GDM1 (cell line): ENCODE measurements at places on chromosomes 5 and 9.
A peak's percentile ranks its signal among the peaks of the same experiment; 100 is the strongest.

- no peak for DNase-seq
Measured at GRCh38 chr5:15533129-15533893, 33.3 kb downstream of the FBXL7 start.

GRCh38 chr9:14277244-14277643 lies 36.7 kb downstream of the NFIB start:
- no peak for DNase-seq

GRCh38 chr5:68920888-68921287 lies 172.9 kb upstream of the SLC30A5 start:
- no peak for DNase-seq

DNA sequence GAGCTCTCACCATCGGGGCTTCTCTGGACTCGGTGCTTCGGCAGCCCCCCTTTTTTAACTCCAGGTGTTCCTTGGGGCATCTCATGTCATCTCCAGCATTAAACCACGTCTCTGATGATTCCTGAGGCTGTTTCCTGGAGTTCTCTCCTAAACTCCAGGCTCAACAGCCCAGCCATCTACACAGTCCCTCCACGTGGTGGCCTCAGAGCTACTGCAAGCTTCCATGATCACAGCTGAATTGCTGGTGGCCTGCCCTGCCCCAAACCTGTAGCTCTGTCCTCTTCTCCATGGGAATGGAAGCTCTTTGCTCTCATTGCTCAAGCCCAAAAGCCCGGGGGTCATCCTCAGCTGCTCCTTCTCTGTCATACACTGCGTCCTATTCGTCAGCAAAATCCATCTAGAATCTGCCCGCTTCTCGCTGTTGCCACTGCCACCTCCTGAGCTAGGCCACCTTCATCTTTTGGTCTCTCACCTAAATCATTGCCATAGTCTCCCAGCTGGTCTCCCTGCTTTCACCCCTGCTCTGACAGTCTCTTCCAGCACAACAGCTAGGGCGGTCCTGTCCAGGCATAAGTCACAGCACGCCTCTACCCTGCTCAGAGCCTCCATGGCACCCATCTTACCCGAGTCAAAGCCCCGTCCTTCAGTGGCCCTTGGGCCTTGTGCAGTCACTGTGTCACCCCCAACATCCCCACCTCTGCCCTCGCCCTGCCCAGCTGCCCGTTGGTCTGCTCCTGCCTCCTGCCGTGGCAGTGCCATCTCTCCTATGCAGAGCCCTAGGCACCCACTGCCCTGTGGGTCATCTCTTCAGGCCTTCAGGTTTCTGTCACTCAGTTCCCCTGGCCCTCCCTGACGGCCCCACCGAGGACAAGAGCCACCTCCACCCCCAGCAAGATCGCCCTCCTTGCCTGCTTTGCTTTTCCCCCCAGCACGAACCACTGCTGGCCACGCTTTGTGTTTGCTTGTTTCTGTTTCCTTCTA lies 6.4 kb downstream of the B4GALT7 start:
- no peak for DNase-seq

- no peak for DNase-seq
Measured at GRCh38 chr9:95511952-95512708, 4.6 kb downstream of the PTCH1 start.

- DNase-seq = peak; percentile 25
Measured at GRCh38 chr9:12689233-12689632, 4.0 kb upstream of the TYRP1 start.

- no peak for DNase-seq
Measured at GRCh38 chr5:52063186-52063585, 679.9 kb downstream of the ISL1 start.

GRCh38 chr5:179409806-179410205 lies 64.5 kb upstream of the ADAMTS2 start:
- no peak for DNase-seq

DNA sequence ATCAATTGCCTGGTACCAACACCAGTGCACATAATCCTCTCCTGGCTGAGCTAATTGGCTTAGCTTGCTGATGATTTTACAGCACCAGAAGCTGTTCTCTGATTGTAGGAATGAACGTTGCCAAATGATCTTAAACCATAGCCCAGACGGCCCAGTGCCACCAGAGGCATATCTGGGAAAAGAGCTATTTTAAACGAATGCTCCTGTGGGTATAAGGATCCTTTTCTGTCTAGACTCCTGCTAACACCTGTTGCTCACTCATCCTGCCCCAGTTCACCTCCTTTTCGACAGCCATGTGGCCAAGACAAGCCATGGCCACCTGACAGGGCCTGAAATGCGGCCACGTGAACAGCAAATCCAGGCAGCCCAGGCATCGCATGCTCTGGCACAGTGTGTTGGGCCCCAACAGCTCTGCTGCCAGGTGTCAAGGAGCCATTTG lies 289.9 kb upstream of the SLC30A5 start:
- no peak for DNase-seq

- peak; percentile 5 for DNase-seq
Measured at GRCh38 chr5:96483878-96484277, 50.8 kb upstream of the PCSK1 start.

DNA sequence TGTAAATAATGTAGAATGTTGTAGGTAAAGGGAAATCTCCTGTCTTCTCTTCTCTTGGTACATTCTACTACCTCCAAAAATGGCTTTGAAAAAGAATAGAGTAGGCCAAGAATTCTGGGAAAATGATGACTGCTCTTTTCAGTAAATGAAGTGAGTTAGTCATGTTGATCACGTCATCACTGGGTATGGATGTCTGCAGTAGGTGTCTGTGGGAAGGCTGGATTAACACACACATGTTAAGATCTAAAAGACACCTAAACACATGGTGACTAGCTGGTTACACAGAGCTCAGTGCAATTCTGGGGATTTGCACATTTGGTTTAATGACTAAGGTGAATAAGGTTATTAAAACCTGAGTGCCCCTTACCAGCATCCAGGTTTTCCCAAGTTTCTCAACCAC lies 161.5 kb downstream of the CEP120 start:
- DNase-seq = no peak

DNA sequence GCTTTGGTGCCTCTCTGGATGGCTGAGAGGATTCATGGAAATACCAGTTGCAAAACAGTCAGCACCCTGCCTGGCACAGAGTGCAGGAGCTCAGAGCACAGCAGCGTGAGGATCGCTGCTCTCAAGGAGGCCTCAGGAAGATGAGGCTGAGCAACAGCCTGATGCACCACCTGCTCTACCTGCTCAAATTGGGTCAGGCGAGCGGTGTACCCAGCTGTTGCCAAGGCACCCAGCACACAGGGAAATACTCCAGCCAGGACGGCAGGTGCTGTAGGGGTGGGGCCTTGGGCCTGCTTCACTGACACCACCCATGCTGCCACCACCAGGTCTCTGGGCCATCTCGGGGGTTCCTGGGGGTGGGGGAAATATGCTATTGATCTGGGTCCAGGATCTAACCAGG lies 4.3 kb downstream of the EEIG1 start:
- no peak for DNase-seq

DNA sequence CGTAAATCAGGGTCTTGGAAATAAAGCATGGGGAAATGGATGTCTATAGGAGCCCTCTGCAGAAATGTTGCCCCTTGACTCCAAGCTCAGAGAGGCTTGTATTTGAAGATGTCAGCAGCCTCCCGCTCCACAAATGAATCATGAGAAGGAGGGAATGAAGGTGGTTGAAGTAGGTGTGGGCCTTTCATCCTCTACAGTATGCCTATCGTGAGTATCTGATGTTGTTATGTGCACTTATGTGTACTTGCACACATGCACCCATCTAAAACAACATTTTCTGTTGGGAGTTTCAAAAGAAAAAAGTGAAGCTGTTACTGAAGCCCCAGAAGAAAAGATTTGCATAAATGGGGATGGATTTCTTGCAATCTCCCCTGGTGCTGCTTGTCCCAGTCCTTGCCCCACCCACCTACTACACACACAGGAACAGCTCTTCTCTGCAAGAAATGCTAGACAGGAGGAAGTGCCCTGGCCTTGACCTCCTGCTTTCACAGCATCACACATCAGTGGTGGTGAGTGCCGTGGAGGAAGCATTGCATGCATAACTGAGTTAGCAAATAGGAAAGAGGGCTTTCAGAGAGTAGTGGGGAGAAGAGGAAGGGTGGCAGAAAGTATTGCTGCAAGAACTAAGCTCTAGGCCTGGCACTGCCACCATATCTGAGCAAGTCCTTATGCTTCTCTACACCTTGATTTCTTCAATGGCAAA lies 156.1 kb downstream of the SNX18 start:
- peak; percentile 68 for DNase-seq

DNA sequence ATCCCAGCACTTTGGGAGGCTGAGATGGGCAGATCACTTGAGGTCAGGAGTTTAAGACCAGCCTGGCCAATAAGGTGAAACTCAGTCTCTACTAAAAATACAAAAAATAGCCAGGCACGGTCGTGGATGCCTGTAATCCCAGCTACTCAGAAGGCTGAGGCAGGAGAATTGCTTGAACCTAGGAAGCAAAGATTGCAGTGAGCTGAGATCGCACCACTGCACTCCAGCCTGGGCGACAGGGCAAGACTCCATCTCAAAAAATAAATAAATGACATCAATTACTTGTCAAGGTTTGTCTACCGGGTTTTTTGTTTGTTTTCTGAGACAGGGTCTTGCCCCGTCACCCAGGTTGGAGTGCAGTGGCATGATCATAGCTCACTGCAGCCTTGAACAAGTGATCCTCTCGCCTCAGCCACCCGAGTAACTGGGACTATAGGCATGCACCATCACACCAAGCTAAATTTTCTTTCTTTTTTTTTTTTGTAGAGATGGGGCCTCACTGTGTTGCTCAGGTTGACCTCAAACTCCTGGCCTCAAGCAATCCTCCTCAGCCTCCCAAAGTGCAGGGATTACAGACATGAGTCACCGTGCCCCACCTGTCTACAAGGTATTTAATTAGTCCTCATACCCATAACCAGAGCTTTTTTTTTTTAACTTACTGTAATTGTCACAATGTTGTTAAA lies 64.9 kb downstream of the SUSD1 start:
- no peak for DNase-seq

DNA sequence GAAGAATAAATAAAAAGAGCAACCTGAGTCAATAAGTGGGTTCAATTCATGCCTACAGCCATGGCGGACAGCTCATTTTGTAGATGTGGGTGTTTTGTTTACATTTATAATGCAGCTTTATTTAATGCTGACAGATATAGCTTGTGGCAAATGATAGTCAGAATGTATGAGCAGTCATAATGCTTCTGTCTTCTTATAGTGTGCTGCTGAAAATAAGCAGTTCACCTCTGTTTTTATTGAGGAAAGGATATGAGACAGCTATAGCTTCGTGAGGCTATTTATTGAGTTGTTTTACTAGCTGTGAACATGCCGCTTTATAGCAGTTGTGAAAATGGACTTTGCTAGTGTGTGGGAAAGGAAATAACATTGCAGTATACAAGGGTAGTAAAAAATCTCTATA lies 147.4 kb downstream of the PBX3 start:
- no peak for DNase-seq

GRCh38 chr9:93949694-93950449 lies 5.3 kb downstream of the BARX1 start:
- DNase-seq = no peak

DNA sequence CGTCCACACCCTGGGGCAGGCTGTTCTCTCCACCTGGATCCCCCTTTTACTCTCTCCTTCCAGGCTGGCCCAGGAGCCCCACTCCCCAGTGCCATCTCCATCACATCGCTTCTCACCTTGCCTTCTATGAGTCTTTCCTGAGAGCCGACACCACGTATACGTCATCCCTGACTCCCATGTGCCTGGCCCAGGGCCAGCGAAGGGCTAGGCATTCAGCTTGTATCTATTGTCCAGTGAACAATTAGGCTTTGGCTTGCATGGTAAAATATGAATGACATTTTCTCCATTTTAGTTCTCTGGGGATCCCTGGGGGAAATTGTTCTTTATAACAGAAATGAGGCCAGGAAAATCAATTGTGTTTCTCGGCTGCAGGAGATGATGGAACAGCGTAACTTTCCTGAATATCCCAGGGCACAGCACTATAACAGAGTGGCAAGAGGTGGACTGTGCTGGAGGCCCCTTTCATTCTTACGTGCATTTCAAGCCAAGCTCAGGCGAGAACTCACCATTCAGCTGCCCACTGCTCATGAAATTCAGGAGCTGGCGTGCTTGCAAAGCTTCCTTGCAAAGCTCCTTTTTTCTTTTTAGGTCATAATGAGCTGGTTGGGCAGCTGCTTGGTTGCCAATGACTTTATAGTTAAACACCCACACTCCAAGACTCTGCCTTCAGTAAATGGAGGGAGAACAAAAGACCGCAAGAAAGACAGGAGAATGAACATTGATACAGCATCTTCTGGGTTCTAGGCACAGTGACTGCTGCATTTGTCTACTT lies 37.7 kb downstream of the NSG2 start:
- DNase-seq = no peak

DNA sequence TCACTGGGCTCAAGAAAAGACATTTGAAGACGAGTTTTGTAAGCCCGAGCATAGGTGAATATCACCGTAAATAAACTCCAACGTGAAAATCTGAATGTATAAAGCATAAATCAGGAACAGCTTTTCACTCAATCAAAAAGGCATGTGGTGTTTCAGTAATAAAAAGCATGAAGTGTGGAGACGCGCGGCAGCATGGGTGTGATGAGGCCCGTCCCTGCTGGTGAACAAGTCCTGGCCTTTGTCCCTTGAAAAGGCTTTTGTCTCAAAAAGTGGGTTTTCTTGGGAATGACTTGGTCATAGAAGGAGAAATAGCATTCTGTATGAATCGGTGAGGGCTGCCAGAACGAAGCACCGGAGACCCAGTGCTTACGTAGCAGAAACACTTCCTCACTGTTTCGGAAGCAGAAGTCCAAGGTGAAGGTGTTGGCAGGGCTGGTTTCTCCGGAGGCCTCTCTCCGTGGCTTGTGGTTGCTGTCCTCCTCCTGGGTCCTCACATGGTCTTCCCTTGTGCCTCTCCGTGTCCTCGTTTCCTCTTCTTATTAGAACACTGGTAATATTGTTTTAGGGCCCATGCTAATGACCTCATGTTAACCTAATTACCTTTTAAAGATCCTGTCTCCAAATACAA lies 24.9 kb downstream of the ROPN1L start:
- no peak for DNase-seq

GRCh38 chr5:160092960-160093707 lies 26.1 kb downstream of the PWWP2A start:
- no peak for DNase-seq

DNA sequence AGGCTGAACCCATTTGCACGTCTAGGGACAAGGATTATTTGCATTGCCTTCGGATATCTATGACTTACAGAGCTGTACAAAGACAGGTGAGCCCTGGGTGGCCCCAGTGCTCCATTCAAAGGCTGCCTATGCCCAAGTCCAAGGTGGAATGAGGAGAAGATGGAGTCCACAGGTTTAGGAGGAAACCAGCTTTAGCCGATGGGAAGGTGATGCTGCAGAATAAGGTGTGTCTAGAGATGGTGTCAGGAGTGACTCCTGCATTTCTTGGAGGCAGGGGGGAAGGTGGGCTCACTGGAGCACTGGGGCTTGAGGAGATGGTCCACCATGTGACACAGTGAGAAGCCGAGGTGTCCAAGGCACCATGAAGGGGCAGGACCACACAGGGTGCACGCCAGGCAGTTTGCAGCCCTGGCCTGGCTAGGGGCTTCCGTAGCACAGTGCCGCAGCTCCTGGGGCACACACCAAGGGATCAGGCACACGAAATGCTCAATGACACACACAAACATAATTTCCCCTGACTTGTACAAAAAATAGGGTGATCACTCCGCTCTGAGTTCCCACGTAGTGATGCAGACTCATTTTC lies 32.1 kb downstream of the SEMA4D start:
- no peak for DNase-seq

GRCh38 chr5:123673107-123673506 lies 161.1 kb downstream of the CSNK1G3 start:
- DNase-seq = no peak
